ENCODE measurements at places on chromosomes 13 and 19.

GRCh38 chr13:92592757-92593156 is 633.9 kb upstream of the GPC6 start:
- no peak for DNase-seq

DNA sequence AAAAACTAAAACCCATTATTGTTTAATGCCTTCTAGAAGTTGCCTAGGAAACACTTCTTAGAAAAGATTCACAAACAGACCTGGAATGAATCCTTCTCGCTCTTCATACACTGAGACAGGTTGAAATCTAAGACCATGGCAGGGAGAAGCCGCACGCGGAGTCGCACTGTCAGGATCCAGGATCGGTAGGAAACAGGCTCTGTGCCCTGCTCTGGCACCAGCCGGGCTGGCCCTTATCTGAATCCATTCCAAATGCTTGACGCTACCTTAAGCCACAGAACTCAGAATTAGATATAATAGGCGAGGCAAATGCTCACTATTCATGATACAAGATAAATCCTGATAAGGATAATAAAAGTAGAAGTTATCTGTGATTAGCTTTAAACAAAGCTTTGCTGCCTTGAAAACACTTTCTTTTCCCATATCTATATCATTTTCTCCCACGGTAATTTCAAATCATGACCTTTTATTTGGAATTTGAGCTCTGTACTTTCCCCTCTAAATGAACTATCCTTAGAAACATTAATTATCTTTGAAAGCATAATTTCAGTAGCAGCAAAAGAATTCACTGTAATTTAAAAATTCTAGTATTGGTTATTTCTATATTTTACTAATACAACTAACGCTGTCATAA is 385.6 kb downstream of the IRS2 start:
- DNase-seq = no peak

DNA sequence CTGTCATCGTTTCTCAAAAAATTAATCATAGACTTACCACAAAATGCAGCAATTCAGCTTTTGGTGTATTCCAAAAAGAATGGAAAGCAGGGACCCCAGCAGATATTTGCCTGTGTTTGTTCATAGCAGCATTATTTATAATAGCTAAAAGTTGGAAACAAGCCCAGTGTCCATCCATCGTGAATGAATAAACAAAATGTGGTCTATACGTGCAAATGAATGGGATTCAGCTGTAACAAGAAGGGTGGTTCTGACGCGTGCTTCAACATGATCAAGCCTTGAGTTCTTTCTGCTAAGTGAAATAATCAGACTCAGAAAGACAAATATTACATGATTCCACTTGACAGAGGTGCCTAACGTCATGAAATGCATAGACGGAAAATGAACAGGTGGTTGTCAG is 36.4 kb downstream of the PSG11 start:
- no peak for DNase-seq

- no peak for DNase-seq
Observed at GRCh38 chr13:51605698-51606097, 21.4 kb downstream of the WDFY2 start.

DNA sequence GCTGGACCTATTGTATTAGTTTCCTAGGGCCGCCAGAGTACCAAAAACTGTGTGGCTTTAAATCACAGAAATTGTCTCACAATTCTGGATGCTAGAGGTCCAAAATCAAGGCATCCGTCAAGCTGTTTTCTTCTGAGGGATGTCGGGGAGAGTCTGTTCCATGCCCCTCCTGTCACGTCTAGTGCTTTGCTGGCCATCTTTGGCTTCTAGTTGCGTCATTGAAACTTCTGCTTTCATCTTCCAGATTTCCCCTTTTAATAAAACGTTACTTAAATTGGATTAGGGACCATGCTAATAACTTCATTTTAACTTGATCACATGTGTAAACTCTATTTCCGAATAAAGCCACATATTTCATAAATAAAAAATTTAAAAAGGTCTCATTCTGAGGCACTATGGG is 47.5 kb downstream of the TRPM4 start:
- no peak for DNase-seq

- no peak for DNase-seq
Observed at GRCh38 chr19:19749117-19749907, 16.4 kb upstream of the ZNF14 start.

- no peak for DNase-seq
Observed at GRCh38 chr19:41796362-41796761, at the start of gene CEACAM3. TSS of gene CEACAM3 (plus strand) at chr19:41796587. CDS start at chr19:41796678, 91 bp downstream.

- DNase-seq = no peak
Observed at GRCh38 chr13:113120300-113121182, 2.1 kb upstream of the F10 start.

GRCh38 chr13:22128441-22129408 is 457.9 kb downstream of the FGF9 start:
- DNase-seq = no peak

DNA sequence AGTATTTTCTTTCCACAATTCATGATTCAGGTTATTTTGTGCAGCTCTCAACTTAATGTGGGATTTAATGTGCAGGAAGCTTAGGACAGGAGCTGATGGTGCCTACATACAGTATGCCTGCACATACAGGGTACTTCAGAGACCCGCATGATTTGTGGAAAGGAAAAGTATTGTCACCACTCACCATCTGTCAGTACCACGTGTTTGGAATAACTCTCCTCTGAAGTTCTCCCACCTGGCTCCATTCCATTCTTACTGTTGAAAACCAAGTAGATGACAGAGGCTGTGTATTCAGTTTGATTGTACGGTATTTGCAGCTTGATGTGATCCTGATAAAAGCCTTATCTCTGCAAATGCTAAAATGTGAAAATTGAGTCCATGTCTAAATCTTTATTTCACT is 85.7 kb downstream of the ZAR1L start:
- no peak for DNase-seq

GRCh38 chr19:1213391-1214286 is 8.1 kb downstream of the STK11 start:
- DNase-seq = no peak

- no peak for DNase-seq
Observed at GRCh38 chr13:92346046-92346445, 880.6 kb upstream of the GPC6 start.

DNA sequence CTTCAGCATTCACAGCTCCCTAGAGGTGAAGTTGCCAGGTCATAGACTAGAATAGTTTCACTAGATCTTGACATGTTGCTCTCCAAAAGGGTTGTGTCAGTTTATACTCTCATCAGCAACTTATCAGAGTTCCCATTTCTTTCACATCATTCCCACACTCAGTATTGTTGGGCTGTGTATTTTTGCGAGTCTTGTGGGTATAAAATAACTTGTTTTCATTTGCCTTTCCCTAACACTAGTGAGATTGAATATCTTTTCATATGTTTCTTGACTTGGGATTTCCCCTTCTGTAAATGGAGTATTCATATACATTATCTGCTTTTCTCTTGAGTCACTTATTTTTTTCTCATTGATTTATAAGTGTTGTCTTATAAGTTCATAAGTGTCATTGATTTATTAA is 55.2 kb upstream of the GPR183 start:
- no peak for DNase-seq

GRCh38 chr13:106562301-106562700 is 5.6 kb downstream of the ARGLU1 start:
- DNase-seq = no peak

DNA sequence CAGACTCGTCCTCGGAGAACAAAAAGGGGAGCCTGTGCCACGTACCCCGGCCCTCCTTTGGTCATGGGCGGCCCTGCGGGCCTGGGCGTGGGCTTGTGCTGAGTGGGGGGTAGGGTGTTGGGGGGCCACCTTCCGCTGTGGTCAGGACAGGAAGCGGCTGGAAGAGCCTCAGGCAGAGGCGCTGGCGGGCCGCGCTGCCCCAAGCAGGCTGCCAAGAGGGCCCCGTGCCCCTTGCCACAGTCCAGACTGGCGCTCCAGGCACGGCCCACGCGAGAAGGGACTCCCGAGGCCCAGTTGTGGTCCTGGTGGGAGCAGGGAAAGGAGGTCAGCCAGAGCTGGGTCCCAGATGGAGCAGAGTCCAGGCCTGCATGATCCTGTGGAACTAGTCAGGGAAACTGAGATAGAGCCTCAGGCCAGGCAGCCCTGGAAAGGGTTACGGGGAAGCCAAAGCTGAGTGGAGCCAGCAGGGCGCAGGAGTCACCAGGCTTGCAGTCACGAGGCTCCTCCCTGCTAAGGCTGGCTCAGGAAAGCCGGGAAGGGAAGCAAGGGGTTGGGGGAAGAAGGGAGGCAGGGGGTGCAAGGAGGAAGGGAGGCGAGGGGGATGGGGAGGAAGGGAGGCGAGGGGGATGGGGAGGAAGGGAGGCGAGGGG is 135.0 kb downstream of the CRYL1 start:
- no peak for DNase-seq

DNA sequence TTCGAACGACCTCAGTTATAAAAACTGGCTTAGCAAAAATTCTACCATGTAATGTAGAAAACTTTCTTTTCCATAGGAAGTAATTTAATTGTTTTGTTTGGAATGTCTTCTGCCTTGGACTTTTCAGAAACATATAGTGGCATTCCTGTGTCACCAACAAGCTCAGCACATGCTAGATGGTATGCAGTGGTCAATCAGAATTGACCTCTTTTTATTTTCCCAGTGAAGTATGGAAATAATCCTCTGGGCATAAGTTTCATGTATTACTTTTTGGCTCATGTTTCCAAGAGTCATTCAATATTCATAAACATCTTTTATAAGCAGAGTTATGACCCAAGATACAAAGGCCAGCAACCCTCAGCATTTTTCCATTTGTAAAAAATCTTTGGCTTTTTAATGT is 33.6 kb downstream of the NALCN start:
- DNase-seq = no peak

- DNase-seq = no peak
Observed at GRCh38 chr13:23688336-23688735, 118.1 kb downstream of the TNFRSF19 start.

- DNase-seq = no peak
Observed at GRCh38 chr19:29145756-29146155, 67.2 kb downstream of the UQCRFS1 start.

DNA sequence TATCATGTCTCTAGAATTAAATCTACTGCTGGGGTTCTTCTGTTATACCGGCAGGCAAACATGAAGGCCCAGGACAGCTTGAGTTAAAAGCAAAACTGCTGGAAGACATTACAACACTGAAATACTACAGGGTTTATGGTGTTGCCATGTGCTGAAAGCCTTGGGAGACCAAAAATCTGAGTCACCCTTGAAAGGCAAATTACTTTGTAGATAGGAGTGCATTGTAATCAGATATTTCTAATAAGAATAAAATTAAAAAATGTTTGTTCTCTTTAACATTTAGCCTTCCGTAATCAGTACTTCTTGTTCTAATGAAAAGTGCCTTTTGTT is 181.3 kb downstream of the PCDH9 start:
- DNase-seq = no peak

- no peak for DNase-seq
Observed at GRCh38 chr19:10742476-10742875, 24.6 kb downstream of the DNM2 start.

GRCh38 chr13:96417939-96418685 is 328.2 kb downstream of the HS6ST3 start:
- no peak for DNase-seq

GRCh38 chr19:33806434-33806881 is 9.8 kb downstream of the KCTD15 start:
- DNase-seq = no peak

- no peak for DNase-seq
Observed at GRCh38 chr19:1133471-1133929, 29.7 kb downstream of the GPX4 start.

GRCh38 chr13:113371061-113371460 is 7.1 kb upstream of the GRTP1 start:
- no peak for DNase-seq

DNA sequence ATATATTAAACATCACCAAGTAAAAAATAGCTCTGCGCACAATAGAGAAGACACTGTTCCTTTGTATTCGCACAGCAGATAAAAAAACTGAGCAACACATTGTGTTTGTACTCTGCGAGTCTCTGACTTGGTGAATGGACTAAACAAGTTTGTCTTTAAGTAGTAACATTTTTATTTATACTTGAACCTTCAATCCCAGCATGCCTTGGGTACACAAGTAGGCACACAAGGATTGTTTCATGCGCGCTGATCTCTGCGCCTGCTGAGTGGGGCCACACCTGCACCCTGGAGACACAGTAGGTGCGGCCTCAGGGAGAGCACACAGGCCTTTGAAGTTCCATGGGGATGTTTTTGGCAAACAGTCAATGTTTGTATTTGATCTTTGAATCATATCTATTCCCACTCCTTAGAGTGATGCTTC is 318.9 kb downstream of the MYO16 start:
- no peak for DNase-seq

GRCh38 chr13:66700117-66700601 is 530.0 kb downstream of the PCDH9 start:
- peak; percentile 39 for DNase-seq

GRCh38 chr19:2385053-2385721 is 25.1 kb downstream of the TMPRSS9 start:
- peak; percentile 26 for DNase-seq

DNA sequence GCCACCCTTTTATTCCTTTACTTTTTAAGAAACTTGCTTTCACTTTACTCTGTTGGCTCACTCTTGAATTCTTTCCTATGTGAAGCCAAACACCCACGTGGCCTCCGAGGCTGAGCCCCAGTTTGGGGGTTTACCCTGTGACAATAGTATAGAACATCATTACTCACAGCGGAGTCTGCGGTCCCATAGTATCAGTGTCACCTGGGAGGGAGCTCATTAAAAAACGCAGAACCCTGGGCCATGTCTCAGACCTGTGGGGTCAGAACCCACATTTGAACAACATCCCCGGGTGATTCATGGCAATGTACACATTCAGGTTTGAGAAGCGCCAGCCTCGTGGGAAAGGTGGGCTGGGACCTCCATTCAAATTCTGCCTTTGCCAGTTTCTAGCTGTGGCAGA is 36.0 kb upstream of the UBL3 start:
- no peak for DNase-seq

- DNase-seq = no peak
Observed at GRCh38 chr13:26538363-26539317, 18.8 kb upstream of the WASF3 start.

GRCh38 chr19:850221-850978 is 1.7 kb upstream of the ELANE start:
- DNase-seq = no peak

- no peak for DNase-seq
Observed at GRCh38 chr13:95296326-95296925, 4.8 kb downstream of the ABCC4 start.

DNA sequence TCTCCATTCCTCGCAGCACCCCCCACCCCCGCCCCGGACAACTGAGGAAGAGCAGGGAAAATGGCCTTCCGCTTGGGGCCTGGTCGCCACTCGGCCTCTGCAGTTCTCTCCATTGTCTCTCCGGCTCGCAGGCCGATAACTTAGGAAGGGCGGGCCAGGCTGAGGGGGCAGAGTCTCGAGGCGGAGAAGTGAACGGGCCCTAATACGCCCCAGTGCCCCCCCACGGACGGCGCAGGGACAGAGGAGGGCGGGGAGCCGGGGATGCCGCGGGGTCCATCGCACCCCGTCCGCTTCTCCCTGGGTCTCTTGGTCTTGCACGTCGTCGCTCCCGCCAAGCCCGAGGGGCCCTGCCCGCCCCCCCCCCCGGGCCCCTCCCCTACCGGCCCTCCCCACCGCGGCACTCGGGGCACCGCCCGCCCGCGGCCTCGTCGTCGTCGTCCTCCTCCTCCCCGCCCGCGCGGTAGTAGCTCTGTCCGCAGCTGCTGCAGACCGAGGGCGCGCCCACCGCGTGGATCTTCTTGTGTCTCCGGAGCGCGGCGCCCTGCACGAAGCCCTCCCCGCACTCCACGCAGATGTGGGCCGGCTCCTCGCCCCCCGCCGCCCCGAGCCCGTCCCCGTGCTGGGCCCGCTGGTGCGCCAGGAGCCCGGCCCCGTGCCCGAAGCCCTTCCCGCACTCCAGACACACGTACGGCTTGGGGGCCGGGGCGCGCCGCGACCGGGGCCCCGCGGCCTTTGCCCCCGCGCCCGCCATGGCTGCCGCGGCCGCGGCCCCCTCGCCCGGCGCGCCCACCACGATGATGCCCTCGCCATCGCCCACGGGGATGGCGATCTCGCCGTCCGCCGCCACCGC is 33.2 kb downstream of the ZNF787 start:
- DNase-seq = no peak

All from retinal pigment epithelial cell (primary cell).